Mesendoderm (in vitro differentiated cells): ENCODE measurements at places on chromosomes 12 and 14.

DNA sequence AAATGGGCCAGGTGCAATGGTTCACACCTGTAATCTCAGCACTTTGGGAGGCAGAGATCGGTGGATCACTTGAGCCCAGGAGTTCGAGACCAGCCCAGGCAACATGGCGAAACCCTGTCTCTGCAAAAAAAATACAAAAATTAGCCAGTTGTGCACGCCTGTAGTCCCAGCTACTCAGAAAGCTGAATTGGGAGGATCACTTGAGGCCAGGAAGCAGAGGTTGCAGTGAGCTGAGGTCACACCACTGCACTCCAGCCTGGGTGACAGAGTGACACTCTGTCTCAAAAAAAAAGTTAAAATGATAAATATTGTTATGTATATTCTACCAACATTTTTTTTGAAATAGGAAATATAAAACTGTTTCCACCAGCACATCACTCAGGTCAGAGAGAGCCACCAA is 64.9 kb downstream of the NDUFA12 start:
- no peak for DNase-seq

GRCh38 chr14:81953419-81953818 is 419.8 kb upstream of the SEL1L start:
- DNase-seq: peak; percentile 52

DNA sequence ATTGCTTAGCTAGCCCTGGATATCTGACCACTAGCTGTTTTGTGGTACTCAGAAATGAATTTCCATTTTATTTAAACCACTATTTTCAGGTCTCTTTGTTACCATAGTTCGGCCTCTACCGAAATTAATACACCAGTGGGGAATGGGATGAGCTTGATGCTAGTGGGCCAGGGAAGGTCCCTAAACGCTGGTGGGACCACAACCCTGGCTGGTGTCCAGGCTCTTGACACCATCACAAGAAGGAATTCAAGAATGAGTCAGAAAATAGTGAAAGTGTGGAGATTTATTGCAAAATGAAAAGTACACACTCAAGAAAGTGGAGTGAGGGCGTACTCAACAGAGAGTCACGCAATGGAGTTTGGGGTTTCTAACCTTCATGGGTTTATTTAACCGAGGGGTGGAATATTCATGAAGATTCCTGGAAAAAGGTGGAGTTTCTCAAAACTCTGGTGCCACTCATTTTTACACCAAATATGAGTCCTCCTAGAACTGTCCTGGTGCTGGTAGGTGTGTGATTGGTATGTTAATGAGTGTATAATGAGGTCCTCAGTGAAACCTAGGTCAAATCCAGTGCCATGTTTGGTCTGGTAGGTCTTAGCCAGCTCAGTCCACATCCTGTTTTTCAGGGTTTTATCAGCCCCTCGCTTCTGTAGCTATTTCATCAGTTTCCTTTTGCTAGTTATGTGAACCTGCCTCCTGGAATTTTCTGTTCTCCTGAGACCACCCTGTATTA is 38.9 kb upstream of the LRP6 start:
- no peak for DNase-seq

- no peak for DNase-seq
Measured at GRCh38 chr12:16435875-16436554, 88.6 kb downstream of the MGST1 start.

- DNase-seq: no peak
Measured at GRCh38 chr14:60662982-60663381, 13.7 kb upstream of the SIX1 start.

DNA sequence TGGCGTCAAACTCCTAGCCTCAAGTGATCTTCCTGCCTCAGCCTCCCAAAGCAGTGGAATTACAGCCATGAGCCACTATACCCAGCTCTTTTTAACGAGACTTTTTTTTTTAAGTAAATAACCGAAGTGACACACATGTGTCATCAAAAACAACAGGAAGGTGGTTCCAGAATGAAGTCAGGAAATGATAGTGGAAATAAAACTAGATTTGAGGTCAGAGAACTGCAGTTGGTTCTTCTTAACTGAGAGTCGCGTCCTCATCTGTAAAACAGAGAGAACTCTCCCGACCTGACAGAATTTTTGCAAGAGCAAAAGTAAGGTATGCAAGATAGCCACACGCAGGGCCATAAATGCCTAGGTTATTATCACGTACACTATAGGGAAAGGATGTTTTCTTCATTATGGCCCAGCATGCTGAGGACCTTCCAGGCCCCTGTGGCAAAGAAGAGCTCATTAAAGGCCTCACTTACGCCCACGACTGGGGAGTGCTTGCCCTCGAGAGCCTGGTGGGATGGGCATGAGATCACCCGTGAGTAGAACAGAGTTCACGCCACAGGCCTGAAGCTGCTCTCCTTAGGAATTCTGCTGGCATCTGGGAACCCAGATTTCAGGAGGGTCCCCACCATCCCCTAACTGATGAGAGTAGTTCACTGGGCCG is 67.2 kb downstream of the SCARB1 start:
- no peak for DNase-seq

GRCh38 chr14:45120096-45120495 is 14.2 kb downstream of the FKBP3 start:
- DNase-seq: no peak

DNA sequence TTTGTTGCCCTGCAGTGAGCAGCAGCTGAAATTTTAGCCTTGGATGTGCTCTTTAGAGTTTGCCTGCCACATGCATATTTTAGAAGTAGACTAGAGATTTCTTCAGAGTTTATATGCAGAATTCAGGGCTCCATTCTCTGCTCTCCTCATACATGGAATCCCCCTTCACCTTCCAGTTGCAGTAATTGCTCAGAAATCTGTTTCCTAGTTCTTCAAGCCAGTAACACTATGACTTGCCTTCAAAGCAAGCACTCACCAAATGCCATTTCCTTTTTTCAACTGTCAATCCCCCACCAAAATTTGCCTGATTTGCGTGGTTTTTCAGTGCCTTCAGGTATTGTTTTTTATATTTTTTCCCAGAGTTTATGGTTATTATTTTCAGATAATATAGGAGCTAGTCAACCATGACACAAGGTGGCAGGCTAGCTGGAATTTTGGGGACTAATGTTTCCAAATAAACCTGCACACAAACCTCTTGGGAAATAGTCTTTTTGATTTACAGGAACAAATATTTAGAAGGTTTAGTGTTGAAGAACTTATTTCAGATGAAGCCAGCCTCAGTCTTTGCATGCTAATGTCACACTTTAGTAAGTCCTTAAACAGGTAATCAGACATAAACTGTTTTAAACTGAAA is 79.2 kb downstream of the ASCL1 start:
- DNase-seq: no peak

GRCh38 chr12:66735275-66735674 is 56.4 kb upstream of the GRIP1 start:
- no peak for DNase-seq

- no peak for DNase-seq
Measured at GRCh38 chr14:88049266-88049665, 44.3 kb downstream of the GPR65 start.

- no peak for DNase-seq
Measured at GRCh38 chr14:54590481-54590880, 23.6 kb downstream of the SAMD4A start.

DNA sequence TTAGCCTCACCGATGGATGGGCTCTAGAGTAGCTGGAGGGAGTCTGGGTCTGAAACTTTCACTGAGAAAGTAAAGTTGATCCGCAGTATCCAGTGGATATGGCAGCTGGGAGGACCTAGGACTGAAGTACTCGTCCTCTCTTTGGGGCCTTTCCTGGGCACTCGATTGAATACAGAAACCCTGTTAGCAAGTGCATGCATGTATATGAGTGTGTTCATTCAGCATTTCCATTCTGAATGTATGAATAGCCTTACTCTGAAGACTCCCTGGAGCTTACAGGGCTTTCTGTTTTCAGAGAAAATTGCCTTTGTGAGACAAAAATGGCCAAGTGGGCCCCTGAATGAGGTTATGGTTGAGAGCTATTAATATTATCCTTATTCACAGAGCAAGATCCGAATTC is 62.8 kb downstream of the DAD1 start:
- no peak for DNase-seq

DNA sequence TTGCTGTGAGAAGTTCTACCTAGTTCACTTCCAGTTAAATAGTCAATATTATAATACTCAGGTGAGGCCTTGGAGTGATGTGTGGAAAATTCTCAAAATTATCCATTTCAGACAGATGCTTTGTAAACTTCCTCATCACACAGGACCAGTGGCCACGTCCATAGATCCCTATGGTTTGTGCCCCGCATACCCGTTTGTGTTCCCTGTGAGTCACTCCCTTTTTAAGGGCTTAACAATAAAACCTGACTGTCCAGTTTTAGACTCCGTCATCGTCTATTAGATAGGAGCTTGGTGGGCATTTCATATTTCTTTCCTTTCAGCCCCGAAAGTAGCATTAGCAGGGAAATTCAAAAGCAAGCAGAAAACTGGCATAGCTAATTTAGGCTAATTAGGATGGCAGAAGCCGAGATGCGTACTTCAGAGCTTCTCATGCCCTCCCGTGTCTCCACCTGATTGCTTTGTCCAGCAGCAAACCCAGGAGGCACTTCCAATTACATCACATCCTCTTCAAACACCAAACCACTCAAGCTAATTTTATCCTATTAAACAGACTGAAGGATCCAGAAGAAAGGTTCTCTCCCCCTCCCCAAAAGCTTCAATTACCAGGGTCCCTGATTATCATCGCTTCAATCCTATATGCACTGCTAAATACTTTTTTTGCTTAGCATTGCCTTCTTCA is 186.6 kb upstream of the OTX2 start:
- DNase-seq: no peak

DNA sequence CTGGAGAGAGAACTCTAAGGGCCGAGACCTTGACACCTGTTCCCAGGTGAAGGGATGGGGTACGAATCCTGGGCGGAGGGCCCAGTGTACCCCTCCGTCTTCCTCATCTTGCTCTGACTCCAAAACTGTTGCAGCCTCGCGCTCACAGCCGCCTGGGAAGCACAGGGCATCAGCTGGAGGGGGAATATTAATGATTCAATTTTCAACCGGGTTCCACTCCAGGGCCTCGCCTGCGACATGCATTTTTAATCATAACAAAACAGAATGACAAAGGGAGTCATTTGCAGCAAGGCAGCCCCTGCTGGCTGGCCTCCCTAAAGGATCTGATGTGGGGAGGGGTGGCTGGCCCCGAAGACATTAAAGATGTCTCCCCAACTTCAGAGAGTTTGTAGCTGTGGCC is 41.6 kb upstream of the ESRRB start:
- no peak for DNase-seq

GRCh38 chr14:94395888-94396574 is 7.6 kb upstream of the SERPINA1 start:
- no peak for DNase-seq

GRCh38 chr12:53820514-53821306 is 68.9 kb upstream of the CISTR start:
- DNase-seq: peak; percentile 29

DNA sequence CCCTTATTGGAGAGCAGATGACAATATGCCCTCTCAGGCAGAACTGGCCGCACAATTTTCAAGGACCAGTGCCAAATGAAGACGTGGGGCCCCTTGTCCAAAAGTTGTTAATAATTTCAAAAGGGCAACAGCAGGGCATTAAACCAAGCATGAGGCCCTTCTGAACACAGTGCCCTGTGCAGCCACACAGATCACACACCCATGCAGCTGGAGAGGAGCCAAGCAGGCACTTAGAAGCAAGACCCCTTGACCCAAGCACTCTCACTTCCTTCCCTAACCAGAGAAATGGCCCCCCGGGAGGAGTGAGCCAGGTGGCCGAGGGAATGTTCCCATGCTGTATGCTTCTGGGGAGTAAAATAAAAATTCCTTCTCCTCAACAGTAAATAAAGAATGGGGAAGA is 114.0 kb upstream of the TMPO start:
- no peak for DNase-seq

DNA sequence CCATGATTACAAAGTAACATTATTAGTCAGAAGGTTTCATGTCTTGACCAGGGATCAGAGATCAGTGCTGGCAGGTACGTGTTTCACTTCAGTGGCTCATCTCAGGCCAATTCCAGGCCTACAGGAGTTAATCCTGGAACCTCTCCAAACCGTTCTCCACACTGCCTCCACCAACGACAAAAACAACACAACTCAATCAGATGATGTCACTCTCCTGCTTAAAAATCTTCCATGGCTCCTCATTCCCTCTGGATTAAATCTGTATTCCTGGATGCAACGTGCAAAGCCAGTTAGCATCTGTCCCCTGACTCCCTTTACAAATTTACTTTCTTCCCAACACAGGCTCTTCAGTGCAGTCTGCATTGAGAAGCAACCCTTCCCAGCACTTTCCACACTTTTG is 34.3 kb upstream of the TXNRD1 start:
- no peak for DNase-seq

DNA sequence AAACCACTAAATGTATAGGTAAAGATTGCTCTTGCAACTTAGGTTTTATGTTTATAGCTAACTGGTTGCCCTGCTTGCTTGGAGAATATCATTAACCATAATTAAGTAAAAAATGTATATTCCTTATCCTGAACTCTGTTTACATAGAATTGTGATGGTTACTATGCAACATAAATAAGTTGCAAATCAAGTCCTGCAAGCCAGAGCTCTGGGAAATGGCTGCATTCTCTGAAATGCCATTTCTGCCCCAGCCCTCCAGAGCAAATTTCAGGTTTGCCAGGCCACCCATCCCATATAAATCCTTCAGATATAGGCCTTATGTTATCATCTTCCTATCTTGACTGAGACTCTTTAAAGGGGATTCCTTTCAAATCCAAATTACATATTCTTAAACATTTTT is 118.4 kb upstream of the MYF6 start:
- DNase-seq: no peak

DNA sequence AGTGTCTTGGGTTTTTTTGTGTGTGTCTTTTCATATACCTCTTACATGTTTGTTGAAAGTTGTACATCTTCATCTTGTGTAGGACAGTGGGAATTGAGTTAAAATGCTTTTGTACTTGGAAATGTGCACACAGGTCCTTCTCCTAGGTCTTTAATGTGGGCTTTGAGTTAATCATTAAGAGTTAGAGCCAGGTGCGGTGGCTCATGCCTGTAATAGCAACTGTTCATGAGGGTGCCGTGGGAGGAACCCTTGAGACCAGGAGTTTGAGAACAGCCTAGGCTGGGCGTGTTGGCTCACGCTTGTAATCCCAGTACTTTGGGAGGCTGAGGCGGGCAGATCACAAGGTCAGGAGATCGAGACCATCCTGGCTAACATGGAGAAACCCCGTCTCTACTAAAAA is 13.9 kb downstream of the CLECL1 start:
- no peak for DNase-seq

DNA sequence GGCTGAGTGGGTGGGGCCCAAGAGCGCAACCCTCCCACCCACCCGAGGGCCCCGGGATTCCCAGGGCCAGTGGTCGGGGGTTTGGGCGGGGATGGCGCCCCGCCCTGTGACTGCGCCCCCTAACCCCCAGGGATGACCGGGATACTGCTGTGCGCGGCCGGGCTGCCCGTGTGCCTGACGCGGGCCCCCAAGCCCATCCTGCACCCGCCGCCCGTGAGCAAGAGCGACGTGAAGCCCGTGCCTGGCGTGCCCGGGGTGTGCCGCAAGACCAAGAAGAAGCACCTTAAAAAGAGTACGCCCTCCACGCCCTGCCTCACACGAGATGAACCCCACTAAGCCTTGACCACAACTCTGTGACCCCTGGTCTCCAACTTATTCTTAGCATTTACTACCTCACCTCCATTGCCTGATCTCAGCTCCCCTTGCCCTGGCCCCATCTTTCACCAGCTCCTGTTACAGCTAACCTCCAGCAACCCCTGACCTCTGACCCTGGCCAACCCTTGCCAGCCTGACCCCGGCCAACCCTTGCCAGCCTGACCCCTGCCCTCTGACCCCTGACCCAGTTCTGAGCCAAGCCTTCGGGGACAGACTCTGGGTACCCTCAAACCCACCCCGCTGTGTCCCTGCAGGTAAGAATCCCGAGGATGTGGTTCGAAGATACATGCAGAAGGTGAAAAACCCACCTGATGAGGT is 37.0 kb downstream of the DTX1 start:
- DNase-seq: no peak
